ENCODE measurements at places on chromosomes 2 and 18. TPM values are rescaled to one million over a fixed set of nuclear protein-coding genes. Genes with fewer than 3 reads are reported as not detected.

- DNase-seq = no peak
- no peaks in the 10 kb centered on the region for H3K27me3 ChIP-seq
- no peak overlapping the region for H3K27ac ChIP-seq
- H3K4me1 ChIP-seq = peaks cover 3% of the 10 kb centered on the region
- peaks cover 3% of the 10 kb centered on the region for H3K36me3 ChIP-seq
These were observed 40.3 kb downstream of the SFXN5 start for GRCh38 chr2:73031095-73031678.

GRCh38 chr2:23629772-23630480 lies 244.9 kb downstream of the KLHL29 start:
- H3K27ac ChIP-seq = no peak overlapping the region
- H3K36me3 ChIP-seq = no peaks in the 10 kb centered on the region
- no peak for DNase-seq
- no peak overlapping the region for H3K4me3 ChIP-seq
- no peaks in the 10 kb centered on the region for H3K27me3 ChIP-seq
- no peaks in the 10 kb centered on the region for H3K4me1 ChIP-seq

DNA sequence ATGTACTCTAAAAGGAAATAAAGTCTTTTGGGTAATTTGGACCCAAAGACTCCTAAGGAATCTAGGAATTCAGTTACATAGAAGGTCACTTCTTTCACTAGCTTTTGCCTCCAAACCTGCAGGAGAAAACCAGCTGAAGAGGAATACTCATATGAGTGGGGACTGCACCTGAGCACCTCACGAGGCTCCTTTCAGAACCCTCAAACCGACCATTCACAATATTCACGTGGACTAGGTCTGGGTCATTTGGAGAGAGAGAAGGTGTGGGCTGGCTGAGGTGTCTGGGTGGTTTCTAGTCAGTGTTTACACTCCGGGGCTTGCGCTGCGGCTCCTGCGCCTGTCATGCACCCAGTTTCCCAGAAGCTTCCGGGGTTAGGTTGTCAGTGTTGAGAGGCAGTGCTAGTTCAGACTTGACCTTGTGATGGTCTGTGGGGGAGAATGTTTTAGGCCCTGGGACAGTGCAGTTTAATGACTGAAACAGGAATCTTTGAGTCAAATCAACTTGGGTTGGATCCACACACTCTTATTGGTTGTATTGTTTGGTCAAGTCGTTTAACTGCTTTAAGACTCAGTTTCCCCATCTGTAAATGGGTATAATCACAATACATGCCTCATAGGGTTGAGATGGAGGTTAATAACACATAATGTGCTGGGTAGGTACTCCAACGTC lies 78.4 kb downstream of the LIMS1 start:
- no peaks in the 10 kb centered on the region for H3K27me3 ChIP-seq
- peak; percentile 69 for DNase-seq
- no peak overlapping the region for H3K4me3 ChIP-seq
- H3K36me3 ChIP-seq = no peaks in the 10 kb centered on the region
- H3K27ac ChIP-seq = peak overlapping the region; percentile 84
- H3K4me1 ChIP-seq = peaks cover 66% of the 10 kb centered on the region

The CPS1 gene
- 1.6 TPM for total RNA-seq

- no peaks in the 10 kb centered on the region for H3K27me3 ChIP-seq
- H3K4me3 ChIP-seq = no peak overlapping the region
- H3K36me3 ChIP-seq = no peaks in the 10 kb centered on the region
- DNase-seq = no peak
- H3K4me1 ChIP-seq = no peaks in the 10 kb centered on the region
These were observed 56.9 kb upstream of the SPRED2 start for GRCh38 chr2:65489269-65489668.

The C1QL2 gene
- not detected for total RNA-seq

DNA sequence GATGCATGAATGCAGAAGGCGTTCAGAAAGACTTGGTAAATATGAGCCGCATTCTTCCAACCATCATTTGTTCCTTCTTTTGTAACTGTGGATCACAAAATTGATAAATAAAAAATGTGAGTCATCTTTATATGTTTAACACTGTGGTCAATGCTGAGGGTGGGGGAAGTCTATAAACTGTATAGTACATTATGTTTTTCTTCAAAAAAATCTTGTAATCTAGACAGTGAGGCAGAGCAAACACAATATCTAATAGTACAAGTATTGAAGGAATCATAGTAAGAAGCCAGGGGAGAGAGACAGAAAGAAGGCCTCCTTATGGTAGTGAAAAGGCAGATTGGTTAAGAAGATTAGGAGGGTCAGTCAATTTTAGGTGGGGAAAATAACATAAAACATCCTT lies 30.7 kb upstream of the CALCRL start:
- no peak overlapping the region for H3K27ac ChIP-seq
- H3K36me3 ChIP-seq = no peaks in the 10 kb centered on the region
- no peak for DNase-seq
- H3K4me1 ChIP-seq = peaks cover 5% of the 10 kb centered on the region
- no peaks in the 10 kb centered on the region for H3K27me3 ChIP-seq

The SETBP1 gene
- 15.0 TPM for total RNA-seq

DNA sequence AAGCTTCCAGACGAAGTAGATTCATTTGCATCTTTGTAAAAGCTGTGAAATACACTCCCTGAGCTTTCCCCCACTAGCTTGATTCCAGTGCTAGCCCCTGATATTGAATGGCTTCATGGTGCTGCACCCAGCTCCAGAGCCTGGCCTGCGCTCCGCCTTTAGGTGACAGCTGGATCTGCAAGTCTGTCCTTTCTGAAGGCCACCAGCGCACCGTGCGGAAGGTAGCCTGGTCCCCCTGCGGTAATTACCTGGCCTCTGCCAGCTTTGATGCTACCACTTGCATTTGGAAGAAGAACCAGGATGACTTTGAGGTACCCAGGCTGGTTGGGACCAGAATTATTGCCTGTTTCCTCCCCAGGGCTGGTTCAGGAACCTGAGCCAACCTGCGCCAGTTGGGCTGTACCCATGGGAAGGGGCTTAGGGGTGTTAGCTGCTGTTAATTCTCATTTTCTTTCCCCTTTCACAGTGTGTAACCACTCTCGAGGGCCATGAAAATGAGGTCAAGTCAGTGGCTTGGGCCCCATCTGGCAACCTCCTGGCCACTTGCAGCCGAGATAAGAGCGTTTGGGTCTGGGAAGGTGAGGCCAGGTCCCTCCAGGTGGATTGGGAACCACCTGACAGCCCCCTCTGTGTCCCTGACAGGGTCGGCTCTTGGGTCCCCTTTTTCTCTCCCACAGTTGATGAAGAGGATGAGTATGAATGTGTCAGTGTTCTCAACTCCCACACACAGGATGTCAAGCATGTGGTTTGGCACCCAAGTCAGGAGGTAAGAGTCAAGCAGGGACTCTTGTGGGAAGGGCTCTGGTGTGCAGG lies 1.3 kb downstream of the CIAO1 start:
- no peak overlapping the region for H3K27ac ChIP-seq
- peak overlapping the region; percentile 90 for H3K4me3 ChIP-seq
- peaks cover 41% of the 10 kb centered on the region for H3K4me1 ChIP-seq

- DNase-seq = no peak
- H3K27ac ChIP-seq = peak overlapping the region; percentile 51
- peaks cover 3% of the 10 kb centered on the region for H3K27me3 ChIP-seq
- peak overlapping the region; percentile 50 for H3K4me3 ChIP-seq
These were observed 205.8 kb upstream of the SMAD2 start for GRCh38 chr18:48136051-48136826.

GRCh38 chr2:64730551-64731262 lies 77.0 kb upstream of the SERTAD2 start:
- peak; percentile 86 for DNase-seq
- no peak overlapping the region for H3K4me3 ChIP-seq

The INPP1 gene
- total RNA-seq = 17.6 TPM

The MEP1B gene
- not detected for total RNA-seq

The NT5C1B gene
- not detected for total RNA-seq

- no peaks in the 10 kb centered on the region for H3K4me1 ChIP-seq
- H3K27me3 ChIP-seq = no peaks in the 10 kb centered on the region
- H3K27ac ChIP-seq = no peak overlapping the region
- no peak overlapping the region for H3K4me3 ChIP-seq
- no peaks in the 10 kb centered on the region for H3K36me3 ChIP-seq
These were observed 157.0 kb upstream of the TNP1 start for GRCh38 chr2:217016796-217017419.

The ZNF521 gene
- 4.7 TPM for total RNA-seq

The LYPD1 gene
- 1.2 TPM for total RNA-seq

GRCh38 chr2:109501461-109501860 lies 112.3 kb downstream of the SEPTIN10 start:
- H3K4me1 ChIP-seq = peaks cover 16% of the 10 kb centered on the region
- no peak overlapping the region for H3K27ac ChIP-seq
- no peak for DNase-seq

GRCh38 chr2:179252423-179252822 lies 12.2 kb downstream of the SESTD1 start:
- no peak overlapping the region for H3K4me3 ChIP-seq
- no peaks in the 10 kb centered on the region for H3K36me3 ChIP-seq
- no peak for DNase-seq
- peaks cover 7% of the 10 kb centered on the region for H3K4me1 ChIP-seq
- no peak overlapping the region for H3K27ac ChIP-seq

DNA sequence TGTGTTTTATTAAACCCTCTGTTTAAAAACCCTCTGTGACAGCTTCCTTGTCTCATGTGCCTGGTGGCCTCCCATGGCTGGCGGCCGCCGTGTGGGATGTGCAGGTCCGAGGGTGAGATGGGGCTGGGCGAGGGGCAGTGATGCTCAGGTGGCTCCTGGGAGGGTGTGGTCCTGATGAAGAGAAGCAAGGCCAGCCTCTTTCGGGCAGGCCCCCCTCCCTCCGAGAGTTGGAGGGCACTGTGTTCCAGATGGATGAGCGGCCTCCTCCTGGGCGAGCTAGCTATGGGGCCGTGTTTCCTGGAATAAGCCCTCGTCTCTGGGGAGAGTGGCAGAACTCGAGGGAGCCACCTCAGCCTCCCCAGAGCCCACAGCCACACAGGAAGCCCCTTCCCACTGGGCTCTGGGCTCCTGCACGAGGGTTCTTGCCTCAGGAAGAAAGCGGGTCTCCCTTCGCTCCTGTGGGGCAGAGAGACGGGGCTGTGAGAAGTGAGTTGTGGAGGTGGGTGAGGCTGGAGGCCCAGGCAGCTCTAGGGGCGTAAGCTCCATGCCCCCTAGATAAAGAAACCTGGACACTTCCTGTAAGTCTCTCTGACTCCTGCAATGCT lies 72.1 kb downstream of the ASB1 start:
- no peak overlapping the region for H3K4me3 ChIP-seq
- no peak for DNase-seq

The PRSS56 gene
- not detected for total RNA-seq

DNA sequence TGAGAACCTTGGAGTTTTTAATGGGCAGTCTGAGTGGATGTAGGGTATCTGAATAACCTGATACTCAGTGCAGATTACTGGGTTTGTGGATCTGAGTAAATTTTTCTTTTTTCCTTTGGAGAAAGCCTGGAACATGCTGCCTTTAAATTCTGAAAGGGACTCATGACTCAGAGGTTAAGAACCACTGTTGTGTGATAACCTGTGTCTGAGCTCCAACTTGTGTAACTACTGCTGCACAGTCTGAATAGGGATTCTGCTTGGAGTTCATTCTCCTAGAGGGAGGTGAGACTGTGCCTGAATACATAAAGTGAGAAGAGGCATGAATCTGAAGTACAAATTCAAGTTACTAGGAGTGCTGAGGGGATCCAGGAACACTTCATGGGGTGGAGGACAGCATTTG lies 36.2 kb downstream of the KDM3A start:
- DNase-seq = no peak
- no peak overlapping the region for H3K4me3 ChIP-seq
- no peak overlapping the region for H3K27ac ChIP-seq
- H3K27me3 ChIP-seq = no peaks in the 10 kb centered on the region
- peaks cover 17% of the 10 kb centered on the region for H3K4me1 ChIP-seq

The THSD7B gene
- total RNA-seq = not detected

- peak overlapping the region; percentile 31 for H3K4me3 ChIP-seq
- H3K27me3 ChIP-seq = no peaks in the 10 kb centered on the region
- H3K36me3 ChIP-seq = peaks cover 22% of the 10 kb centered on the region
- peak; percentile 59 for DNase-seq
- peaks cover 10% of the 10 kb centered on the region for H3K4me1 ChIP-seq
These were observed 5.6 kb upstream of the IMP4 start for GRCh38 chr2:130336877-130337734.

- H3K4me1 ChIP-seq = peaks cover 27% of the 10 kb centered on the region
- H3K27ac ChIP-seq = peak overlapping the region; percentile 82
- DNase-seq = peak; percentile 86
- no peaks in the 10 kb centered on the region for H3K36me3 ChIP-seq
- peak overlapping the region; percentile 23 for H3K4me3 ChIP-seq
These were observed 163.4 kb downstream of the LDLRAD4 start for GRCh38 chr18:13381944-13382365.

DNA sequence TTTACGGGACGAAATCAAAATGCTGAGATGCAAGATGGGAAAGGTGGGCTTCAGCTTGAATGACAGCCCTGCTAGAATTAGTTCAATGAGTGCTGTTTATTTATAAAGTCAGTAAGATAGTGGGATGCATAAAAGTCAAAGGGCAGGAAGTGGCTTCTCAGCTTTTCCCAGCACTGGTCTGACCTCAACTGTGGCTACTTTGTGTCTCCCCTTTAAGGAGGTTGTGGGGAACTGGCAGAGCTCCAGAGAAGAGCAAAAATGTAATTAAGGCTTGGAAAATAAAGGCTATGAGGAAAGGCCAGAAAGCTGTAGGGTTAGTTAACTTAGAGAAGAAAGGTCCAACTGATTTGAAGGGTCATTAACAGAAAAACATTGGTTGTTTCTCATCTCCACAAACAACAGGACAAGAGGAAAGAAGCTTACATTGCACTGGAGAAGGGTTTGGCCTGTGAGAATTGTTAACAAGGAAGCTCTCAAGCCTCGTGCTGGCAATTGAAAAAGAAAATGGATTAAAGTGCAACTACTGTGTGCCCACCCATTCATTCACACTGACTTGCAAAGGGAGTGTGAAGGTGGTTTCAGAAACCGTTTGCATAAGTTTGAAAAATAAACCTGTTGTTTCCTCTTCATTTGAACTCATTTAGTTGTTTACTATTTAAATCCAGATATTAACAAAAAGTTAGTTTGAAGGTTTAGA lies 68.8 kb upstream of the CD28 start:
- peak overlapping the region; percentile 41 for H3K27ac ChIP-seq
- DNase-seq = no peak
- H3K4me1 ChIP-seq = peaks cover 19% of the 10 kb centered on the region
- H3K4me3 ChIP-seq = no peak overlapping the region
- H3K36me3 ChIP-seq = no peaks in the 10 kb centered on the region

DNA sequence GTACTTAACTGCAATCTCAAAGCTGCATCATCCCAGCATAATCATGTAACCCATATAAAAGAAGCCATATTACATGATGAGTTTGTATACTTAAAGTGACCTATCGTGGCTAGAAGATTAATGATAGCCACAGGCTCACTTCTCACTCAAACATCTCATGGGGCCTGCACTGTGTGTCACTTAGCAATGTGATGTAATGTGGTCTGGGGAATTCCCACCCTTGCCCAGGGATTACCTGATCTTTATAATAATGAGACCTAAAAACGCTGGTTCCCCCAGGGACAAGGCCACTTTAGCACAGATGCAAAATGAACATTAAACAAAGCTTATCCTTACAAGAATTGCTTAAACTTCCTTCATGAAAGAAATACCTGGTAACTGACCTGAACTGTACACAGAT lies 427.1 kb upstream of the CNTNAP5 start:
- no peak for DNase-seq
- no peaks in the 10 kb centered on the region for H3K36me3 ChIP-seq
- H3K27me3 ChIP-seq = no peaks in the 10 kb centered on the region
- no peaks in the 10 kb centered on the region for H3K4me1 ChIP-seq

The NAT8 gene
- not detected for total RNA-seq

GRCh38 chr2:241620419-241620769 lies 16.6 kb downstream of the THAP4 start:
- no peak overlapping the region for H3K4me3 ChIP-seq
- H3K36me3 ChIP-seq = peaks cover 2% of the 10 kb centered on the region
- H3K27me3 ChIP-seq = no peaks in the 10 kb centered on the region
- peaks cover 8% of the 10 kb centered on the region for H3K4me1 ChIP-seq

Data from upper lobe of left lung (tissue), 6 donors.